Mesothelial cell of epicardium (in vitro differentiated cells): ENCODE measurements at places on chromosomes 11 and 22. TPM values are rescaled to one million over a fixed set of nuclear protein-coding genes. Genes with fewer than 3 reads are reported as not detected.

The GDPD4 gene
- total RNA-seq = not detected in 3 replicates

The ZP1 gene
- 0.16 to 0.31 TPM in 2 of 3 replicates, not detected in the other for total RNA-seq

The NAV2 gene
- 63.1 to 69.8 TPM (median 67.7 TPM) in 3 replicates for total RNA-seq

The POTEH gene
- total RNA-seq = 0.11 TPM in 1 of 3 replicates, not detected in the others

The PRG3 gene
- not detected in 3 replicates for total RNA-seq

The GAL3ST1 gene
- total RNA-seq = 0.36 to 0.81 TPM (median 0.40 TPM) in 3 replicates

The LRRC10B gene
- total RNA-seq = 0.09 to 0.16 TPM (median 0.11 TPM) in 3 replicates

The CD248 gene
- total RNA-seq = 95.2 to 102 TPM (median 97.9 TPM) in 3 replicates

The RFPL3 gene
- not detected in 3 replicates for total RNA-seq

DNA sequence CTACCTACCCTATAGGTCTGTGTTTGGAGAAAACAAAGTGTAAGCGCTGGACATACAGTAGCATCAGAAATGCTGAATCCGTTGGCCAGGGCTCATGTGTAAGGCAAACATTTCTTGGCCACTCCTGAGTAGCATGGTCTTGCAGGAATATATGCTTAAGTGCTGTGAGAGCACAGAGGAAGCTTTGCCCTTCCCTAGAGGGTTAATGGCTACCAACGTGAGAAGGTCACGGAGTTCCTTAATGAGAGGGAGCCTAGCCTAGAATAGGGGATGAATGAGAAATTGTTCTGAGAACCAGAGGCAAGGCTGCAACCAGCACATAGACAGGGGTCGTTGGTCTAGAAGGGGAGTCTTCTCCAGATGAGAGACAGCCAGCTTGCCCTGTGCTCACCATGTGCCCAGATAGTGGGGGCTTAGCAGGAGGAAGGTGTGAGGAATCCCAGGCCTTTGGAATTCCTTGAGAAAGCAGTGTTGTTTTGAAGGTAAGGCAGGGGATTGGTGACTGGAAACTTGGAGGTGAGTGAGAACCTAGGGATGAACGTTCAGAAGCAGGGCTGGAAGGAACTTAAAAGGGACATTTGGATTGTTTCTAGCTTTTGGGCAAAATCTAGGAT lies 29.5 kb downstream of the RCOR2 start:
- H3K4me1 ChIP-seq = peaks cover 26% of the 10 kb centered on the region
- H3K4me3 ChIP-seq = no peak overlapping the region
- peak overlapping the region; percentile 88 for H3K27ac ChIP-seq

DNA sequence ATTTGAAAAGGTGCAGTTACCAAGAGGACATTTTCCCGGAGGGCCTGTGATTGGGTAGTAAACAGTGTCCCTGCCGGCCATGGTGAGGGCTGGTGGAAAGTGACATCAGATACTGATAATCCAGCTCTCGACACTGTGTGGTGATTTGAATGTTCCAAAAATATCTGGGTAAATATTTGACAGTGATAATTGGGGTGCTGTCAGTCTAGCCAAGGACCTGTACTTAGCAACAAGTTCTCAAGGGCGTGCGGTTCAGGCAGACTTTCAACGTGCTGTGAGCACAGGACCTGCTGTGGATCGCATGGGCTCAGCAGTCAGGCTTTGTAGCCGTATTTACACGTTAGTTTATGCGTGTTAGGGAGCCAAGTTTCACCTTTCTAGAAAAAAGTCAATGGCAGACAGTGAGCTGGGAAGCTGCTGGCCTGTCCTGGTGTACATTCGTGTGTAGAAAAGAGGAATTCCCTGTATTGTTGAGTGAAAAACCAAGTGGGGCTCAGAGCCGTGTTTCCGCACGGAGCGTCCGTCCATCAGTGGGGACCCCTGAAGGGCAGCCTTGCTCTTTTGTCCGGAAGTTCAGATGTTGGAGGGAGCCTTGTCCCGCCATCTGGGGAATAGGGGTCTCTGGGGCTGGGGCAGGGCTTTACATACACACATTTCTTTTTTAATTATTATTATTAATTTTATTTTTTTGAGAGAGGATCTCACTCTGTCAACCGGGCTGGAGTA lies 11.3 kb downstream of the TRMU start:
- H3K27ac ChIP-seq = no peak overlapping the region
- H3K4me3 ChIP-seq = no peak overlapping the region
- no peaks in the 10 kb centered on the region for H3K27me3 ChIP-seq
- DNase-seq = no peak
- H3K36me3 ChIP-seq = peaks cover 32% of the 10 kb centered on the region

GRCh38 chr22:47623763-47624148 lies 861.3 kb downstream of the TBC1D22A start:
- H3K27ac ChIP-seq = no peak overlapping the region
- H3K4me3 ChIP-seq = no peak overlapping the region
- no peaks in the 10 kb centered on the region for H3K27me3 ChIP-seq
- H3K36me3 ChIP-seq = no peaks in the 10 kb centered on the region
- H3K4me1 ChIP-seq = no peaks in the 10 kb centered on the region
- DNase-seq = no peak

DNA sequence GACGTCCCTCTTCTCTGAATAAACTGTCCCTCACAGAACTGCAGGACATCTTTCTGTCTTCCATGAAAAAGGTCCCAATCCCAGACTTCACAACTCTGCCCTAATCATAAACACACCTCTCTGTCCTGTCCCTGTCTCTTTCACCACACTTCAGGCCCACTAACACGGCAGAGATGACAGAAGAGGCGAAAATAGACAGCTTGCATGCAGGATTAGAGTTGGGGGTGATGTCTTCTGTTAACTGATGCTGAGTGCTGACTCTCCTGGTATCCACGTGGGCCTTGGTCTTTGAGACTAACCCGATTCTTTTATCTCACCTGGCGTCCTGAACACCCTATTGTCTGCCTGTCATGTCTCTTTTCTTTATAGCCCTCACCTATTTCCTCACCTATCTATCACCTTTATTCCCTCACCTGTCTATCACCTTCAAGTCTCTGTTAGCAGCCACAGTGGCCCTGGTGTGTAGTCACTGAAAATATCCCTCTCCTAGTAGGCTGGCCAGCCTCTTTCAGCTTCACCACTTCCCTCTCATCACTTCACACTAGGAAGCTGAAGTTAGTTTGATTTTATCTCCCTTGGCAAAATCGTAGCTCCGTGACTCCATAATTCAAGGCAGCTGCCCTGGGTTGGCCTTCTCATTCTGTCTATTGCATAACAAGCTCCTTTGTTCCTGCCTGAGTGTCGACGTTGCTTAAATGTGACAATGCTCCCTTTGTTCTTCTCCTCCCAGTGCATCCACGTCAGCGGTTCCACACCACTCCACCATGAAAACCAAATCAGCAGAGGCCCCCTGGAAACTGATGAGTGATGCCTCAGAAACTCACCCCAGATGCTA lies 30.6 kb upstream of the DRD2 start:
- no peak overlapping the region for H3K27ac ChIP-seq
- no peaks in the 10 kb centered on the region for H3K36me3 ChIP-seq
- H3K4me1 ChIP-seq = peaks cover 7% of the 10 kb centered on the region
- no peak for DNase-seq
- peaks cover 65% of the 10 kb centered on the region for H3K27me3 ChIP-seq

DNA sequence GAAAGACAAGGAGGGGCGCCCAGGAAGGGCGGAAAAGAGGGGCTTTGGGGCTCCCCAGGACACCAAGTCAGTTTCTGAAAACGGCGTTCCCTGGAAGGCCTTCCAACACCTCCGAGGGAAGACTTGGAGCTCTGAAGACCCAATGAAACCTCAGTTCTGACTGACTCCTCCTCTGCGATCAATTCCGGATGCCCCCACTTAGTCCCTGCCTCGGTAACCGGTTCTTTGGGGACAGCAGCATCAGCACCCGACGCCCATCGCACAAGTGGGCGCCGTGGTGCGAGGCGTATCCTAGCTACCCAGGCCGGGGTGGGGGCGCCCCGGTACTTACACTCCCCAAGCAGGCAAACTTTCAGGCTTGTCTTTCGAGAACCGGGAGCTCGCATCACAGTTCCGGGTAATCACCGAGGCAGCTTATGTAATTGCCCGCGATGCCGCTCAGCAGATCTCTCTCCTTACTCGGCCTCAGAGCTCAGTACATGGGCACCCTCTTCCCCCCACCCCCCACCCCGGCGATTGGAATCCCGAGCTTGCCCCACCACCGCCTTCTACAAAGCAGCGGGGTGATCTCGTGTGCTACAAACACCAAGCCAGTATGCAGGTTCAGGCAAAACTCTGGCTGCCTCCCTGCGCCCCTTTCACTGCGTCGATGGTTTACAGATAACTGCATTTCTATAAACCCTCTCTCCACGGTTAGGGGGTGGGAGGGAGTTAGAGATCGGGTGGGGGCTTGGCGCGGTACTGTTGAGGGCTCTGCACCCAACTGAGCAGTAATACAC lies 2.0 kb downstream of the TENM4 start:
- peak overlapping the region; percentile 73 for H3K27ac ChIP-seq
- peaks cover 44% of the 10 kb centered on the region for H3K4me1 ChIP-seq
- peak overlapping the region; percentile 78 for H3K4me3 ChIP-seq
- H3K36me3 ChIP-seq = no peaks in the 10 kb centered on the region
- peaks cover 75% of the 10 kb centered on the region for H3K27me3 ChIP-seq

- H3K4me1 ChIP-seq = peaks cover 15% of the 10 kb centered on the region
- H3K36me3 ChIP-seq = no peaks in the 10 kb centered on the region
- no peak overlapping the region for H3K4me3 ChIP-seq
- H3K27ac ChIP-seq = no peak overlapping the region
Observed at GRCh38 chr11:13875643-13876042, 86.9 kb upstream of the SPON1 start.

- H3K27me3 ChIP-seq = no peaks in the 10 kb centered on the region
- no peak overlapping the region for H3K27ac ChIP-seq
- H3K4me1 ChIP-seq = no peaks in the 10 kb centered on the region
Observed at GRCh38 chr11:25536289-25536688, 795.6 kb upstream of the ANO3 start.

DNA sequence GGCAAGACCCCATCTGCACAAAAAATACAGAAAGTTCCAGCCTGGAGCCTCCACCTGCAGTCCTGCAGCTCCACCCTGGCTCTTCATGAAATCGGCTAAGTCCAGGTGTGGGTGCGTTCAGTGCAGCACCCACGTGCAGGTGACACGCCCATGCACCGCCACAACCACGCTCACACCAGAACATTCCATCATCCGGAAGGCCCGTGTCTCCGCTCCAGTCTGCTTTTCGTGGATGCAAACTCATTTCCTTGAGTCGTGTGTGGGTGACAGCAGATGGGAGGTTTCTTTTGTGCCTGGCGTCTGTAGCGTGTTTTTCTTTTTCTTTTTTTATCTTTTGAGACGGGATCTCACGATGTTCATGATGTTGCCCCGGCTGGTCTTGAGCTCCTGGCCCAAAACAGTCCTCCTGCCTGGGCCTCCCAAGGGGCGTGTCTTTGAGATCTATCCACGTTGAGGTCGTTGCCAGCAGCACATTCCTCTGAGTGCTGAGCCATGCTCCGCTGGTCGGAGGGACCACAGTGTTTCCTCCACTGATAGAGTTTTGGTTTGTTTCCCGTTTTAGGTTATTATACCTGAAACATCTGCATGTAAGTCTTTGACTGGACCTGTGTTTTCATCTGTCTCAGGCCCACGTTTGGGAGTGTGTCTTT lies 7.2 kb downstream of the PTDSS2 start:
- H3K27ac ChIP-seq = no peak overlapping the region
- H3K4me1 ChIP-seq = peaks cover 6% of the 10 kb centered on the region
- no peak for DNase-seq

DNA sequence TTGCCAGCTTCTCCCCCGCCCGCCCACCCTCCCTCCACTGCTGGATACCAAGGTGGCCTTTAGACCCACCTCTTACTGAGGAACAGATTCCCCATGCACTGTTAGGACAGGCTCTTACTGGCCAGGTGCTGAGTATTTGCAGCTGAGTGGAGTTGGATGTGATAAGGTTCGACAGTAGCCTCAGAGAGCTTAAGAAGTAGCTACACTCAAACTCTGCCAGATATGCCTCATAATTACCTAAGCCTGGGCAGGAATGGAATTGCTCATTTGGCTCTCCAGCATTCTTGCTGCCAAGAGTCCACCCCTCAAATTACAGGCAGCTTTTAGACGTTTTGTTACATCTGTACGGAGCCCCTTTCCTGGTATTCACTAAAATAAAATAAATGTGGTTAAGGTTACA lies 9.6 kb downstream of the FAM181B start:
- H3K36me3 ChIP-seq = no peaks in the 10 kb centered on the region
- DNase-seq = no peak
- no peaks in the 10 kb centered on the region for H3K4me1 ChIP-seq
- H3K4me3 ChIP-seq = no peak overlapping the region

DNA sequence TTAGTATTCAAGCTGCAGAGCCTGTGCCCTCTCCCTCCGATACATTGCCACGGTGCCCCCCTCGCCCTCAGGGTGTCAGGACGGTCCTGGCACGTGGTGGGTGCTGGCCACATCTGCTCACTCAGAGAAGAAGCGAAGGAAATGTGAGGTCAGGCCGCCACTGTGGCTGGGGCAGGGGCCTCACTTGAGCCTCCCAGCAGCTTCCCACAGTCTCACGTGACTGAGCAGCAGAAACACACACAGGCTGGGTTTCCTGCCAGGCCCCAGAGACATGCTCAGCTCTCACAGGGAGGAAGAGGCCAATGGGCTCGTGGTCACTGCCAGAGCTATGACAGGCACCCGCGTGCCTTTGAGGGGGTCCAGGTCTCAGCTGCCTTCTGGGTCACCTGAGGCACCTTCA lies 37.9 kb upstream of the PRR5 start:
- no peak for DNase-seq
- H3K4me1 ChIP-seq = peaks cover 5% of the 10 kb centered on the region
- no peaks in the 10 kb centered on the region for H3K36me3 ChIP-seq
- peak overlapping the region; percentile 16 for H3K27ac ChIP-seq
- H3K27me3 ChIP-seq = peaks cover 30% of the 10 kb centered on the region

GRCh38 chr11:133808393-133809140 lies 36.7 kb downstream of the SPATA19 start:
- no peak for DNase-seq
- H3K27ac ChIP-seq = no peak overlapping the region
- H3K36me3 ChIP-seq = no peaks in the 10 kb centered on the region
- H3K27me3 ChIP-seq = peaks cover 5% of the 10 kb centered on the region
- H3K4me3 ChIP-seq = no peak overlapping the region

DNA sequence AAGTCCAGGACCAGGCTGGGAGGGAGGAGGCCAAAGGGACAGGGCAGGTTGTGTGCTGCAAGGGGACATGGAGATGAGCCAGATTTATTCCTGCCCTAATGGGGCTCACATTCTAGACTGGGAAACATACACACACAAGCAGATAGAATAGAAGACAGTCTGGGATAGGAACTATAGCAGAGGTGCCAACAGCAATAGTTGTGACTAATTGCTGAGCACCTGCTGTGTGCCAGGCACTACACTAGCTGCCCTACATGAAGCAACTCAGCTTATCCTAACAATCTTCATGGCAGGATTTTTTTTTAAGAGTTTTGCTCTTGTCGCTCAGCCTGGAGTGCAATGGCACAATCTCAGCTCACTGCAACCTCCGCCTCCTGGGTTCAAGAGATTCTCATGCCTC lies 11.4 kb downstream of the MOGAT2 start:
- H3K4me3 ChIP-seq = no peak overlapping the region
- H3K27ac ChIP-seq = no peak overlapping the region
- H3K4me1 ChIP-seq = no peaks in the 10 kb centered on the region
- no peaks in the 10 kb centered on the region for H3K36me3 ChIP-seq
- peaks cover 3% of the 10 kb centered on the region for H3K27me3 ChIP-seq

- DNase-seq = no peak
- H3K4me3 ChIP-seq = no peak overlapping the region
- peaks cover 5% of the 10 kb centered on the region for H3K36me3 ChIP-seq
Observed at GRCh38 chr22:27668828-27669797, 132.4 kb downstream of the MN1 start.

GRCh38 chr11:15055620-15056356 lies 17.6 kb upstream of the CALCB start:
- H3K36me3 ChIP-seq = no peaks in the 10 kb centered on the region
- H3K27ac ChIP-seq = no peak overlapping the region
- H3K4me3 ChIP-seq = no peak overlapping the region
- no peaks in the 10 kb centered on the region for H3K4me1 ChIP-seq
- H3K27me3 ChIP-seq = peaks cover 3% of the 10 kb centered on the region

- DNase-seq = no peak
- no peak overlapping the region for H3K4me3 ChIP-seq
- H3K27me3 ChIP-seq = no peaks in the 10 kb centered on the region
- no peaks in the 10 kb centered on the region for H3K36me3 ChIP-seq
- peaks cover 16% of the 10 kb centered on the region for H3K4me1 ChIP-seq
Observed at GRCh38 chr11:86589856-86590589, 82.4 kb downstream of the ME3 start.
